Left ventricle myocardium inferior (tissue), 1 donor: ENCODE measurements at places on chromosomes 7 and 10.

- DNase-seq, result no peak
Measured at GRCh38 chr10:33716501-33717267, 382.2 kb upstream of the NRP1 start.

DNA sequence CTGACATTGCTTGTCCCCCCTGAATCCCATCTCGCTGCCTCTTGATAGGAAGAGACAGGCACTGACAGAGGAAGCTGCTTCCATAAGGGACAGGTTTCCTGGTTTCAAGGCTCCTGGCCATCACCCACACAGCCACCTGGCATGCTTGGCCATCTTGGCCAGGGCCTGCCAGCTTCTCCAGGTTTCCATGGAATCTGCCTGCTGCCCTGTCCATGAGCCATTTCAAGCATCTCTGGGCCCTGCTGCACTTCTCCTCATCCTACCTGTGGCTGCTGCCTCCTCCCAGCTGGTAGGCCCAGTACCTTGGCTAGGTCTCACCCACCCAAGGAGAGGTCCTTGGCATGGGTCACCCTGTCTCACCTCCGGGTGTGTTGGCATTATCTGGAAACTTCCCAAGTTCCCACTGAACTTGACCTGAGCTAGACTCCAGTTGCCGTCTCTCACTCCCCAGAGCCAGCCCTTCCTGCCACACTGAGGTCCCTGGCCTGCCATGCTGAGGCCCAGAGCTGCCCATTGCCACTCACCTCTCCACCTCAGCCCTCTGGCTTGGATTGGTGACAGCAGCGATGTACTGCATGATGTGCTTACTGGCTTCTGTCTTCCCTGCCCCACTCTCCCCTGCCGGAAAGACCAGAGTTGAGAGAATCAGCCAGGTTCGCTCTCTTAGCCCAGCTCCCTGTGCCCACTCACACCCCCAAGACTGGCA lies 2.6 kb downstream of the MYO1G start:
- no peak for DNase-seq

GRCh38 chr7:1591876-1592275 lies 22.0 kb upstream of the PSMG3 start:
- DNase-seq, result no peak

DNA sequence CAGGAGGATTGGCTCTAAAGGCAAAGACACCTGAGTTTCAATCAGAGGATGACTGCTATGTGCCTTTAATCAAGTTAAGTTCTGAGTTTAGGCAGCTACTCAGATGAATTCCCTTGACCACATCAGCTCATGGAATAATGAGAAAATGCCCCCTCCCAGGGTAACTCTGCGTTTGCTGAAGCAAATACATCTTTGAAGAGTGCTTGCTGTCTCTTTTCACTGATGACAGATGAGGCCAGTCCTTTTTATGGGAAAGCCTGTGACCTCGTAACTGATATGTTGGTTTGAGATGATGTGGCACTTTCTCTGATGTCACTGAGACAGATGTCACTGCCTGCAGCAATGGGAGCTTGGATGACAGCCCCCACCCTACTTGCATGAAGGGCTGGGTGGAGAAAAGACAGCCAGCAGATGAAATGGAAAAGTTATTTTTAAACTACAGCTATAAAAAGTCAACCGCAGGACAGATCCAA lies 43.7 kb upstream of the DGKI start:
- DNase-seq, result no peak

DNA sequence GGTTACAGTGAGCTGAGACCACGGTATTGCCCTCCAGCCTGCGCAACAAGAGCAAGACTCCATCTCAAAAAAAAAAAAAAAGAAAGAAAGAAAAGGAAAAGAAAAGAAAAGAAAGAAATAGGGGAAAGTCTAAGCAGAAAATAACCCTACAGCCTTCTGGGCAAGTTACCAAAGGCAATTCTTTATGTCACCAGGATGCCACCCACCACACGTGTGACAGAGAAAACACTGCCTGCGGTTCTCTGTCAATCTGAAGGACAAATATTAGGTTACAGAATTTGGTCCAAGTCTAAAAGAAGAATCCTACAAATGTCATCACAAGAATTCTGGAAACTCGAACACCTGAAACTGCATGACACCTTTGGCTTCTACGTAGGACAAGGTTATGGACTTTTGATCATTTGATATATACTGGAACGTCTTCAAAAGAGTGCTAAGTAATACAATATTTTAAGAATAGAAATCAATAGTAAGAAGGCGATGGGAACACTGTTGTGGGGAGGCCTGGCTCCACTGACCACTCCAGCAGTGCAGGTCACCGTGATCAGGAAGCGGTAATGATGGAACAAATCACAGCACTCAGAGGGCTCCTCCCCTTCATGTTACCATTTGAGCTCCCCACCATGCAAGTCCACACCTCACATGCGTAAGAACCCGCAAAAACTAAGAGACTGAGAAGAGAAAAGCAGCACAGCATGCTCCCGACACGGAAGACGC lies 75.8 kb downstream of the MAD1L1 start:
- peak; percentile 8 for DNase-seq

- no peak for DNase-seq
Measured at GRCh38 chr7:6556196-6556595, 4.9 kb upstream of the GRID2IP start.

DNA sequence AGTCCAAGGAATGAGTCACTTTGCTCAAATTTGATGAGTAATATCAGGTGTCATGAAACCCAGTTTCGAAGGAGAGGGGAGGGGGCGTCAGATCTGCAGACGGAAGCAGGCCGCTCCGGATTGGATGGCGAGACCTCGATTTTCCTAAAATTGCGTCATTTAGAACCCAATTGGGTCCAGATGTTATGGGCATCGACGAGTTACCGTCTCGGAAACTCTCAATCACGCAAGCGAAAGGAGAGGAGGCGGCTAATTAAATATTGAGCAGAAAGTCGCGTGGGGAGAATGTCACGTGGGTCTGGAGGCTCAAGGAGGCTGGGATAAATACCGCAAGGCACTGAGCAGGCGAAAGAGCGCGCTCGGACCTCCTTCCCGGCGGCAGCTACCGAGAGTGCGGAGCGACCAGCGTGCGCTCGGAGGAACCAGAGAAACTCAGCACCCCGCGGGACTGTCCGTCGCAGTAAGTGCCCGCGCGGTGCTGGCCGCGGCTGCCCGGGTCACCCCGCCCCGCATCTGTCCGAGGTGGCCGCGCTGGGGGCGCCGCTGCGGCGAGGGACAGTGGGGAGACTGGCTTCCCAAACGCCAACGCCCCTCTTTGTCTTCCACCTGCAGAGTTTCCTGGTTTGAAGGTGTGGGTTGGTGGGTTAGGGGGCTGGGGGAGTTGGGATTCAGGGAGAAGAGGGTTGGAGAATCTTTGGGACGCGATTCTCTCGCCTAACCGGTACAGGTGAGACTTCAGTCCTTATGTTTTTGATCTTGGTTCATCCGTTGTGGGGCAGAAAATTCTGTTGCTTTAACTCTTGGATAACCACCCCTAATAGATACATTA lies at the start of gene TAC1:
Gene TAC1 (plus strand): TSS at position 351 of the 829 bp plus-strand sequence. CDS start 527 bp downstream, outside the sequence.
- DNase-seq, result no peak

- DNase-seq, result no peak
Measured at GRCh38 chr7:10483671-10484070, 490.0 kb upstream of the PHF14 start.

- no peak for DNase-seq
Measured at GRCh38 chr7:134957005-134957404, 29.3 kb upstream of the AGBL3 start.
